ENCODE measurements at places on chromosomes 11 and 22.

GRCh38 chr11:5737091-5737490, 843 bp downstream of the OR56B1 start:
- DNase-seq, result no peak

DNA sequence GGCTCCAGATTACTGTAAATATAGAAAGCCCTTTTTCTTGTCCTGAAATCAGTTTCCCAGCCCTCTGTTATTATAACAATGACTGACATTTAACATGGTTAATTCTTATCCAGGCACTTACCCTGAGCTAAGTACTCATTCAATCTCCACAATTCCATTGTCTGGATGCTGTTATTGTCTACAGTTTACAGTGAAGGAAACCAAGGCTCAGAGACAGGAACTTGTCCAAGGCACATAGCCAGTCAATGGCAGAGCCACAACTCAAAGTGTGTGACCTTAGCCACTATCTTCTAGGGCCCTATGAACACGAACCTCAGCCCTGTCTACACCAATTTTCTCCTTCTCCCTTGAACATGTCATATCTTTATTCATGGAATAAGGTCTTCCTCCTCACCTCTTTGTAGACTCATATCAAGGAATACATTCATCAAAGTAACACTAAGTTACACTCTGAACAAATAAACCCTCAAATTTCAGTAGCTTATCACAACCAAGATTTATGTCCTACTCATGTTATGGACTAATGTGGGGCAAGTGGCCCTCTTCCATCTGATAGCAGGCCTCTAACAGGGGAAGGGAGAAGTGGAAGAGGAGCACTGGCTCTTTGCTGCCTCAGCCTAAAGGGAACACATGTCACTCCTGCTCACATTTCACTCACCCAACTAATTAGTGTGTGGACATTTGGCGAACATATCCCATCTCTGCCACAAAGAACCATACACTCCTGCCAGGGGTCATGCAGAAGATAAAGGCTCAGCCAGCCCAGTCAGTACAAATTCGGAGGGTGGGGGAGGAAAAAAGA, 39.3 kb upstream of the APLNR start:
- DNase-seq, result no peak

DNA sequence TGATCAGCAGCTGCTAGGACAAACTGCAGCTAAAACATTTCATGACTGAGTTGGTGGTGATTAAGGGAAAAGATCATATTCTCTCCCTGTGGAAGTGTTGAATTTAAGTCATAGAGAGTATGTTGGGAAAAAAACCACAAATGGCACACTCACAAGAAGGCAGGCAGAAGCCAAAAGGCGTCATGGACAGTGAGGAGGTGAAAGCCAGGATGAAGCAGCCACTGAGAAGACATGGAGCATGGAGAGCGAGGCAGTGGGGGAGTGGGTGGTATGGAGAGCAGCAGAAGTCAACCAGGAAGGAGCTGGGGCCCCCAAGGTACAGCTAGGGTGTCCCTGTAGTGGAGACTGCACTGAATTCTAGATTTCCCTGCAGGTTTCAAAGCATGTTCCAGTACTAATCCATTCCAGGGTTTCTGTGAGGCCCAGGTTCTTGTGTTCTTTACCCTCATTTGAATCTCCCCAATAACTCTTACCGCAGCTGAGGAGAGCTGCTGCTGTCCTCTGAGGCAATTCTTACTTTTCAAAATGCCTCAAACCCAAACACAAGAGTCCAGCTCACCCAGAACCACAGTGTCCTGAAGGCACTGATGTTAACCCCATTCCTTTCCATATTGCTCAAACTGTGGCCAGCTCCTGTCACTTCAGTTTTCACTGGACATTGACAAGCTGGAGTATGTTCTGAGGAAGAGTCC, 191.8 kb upstream of the E2F8 start:
- no peak for DNase-seq

DNA sequence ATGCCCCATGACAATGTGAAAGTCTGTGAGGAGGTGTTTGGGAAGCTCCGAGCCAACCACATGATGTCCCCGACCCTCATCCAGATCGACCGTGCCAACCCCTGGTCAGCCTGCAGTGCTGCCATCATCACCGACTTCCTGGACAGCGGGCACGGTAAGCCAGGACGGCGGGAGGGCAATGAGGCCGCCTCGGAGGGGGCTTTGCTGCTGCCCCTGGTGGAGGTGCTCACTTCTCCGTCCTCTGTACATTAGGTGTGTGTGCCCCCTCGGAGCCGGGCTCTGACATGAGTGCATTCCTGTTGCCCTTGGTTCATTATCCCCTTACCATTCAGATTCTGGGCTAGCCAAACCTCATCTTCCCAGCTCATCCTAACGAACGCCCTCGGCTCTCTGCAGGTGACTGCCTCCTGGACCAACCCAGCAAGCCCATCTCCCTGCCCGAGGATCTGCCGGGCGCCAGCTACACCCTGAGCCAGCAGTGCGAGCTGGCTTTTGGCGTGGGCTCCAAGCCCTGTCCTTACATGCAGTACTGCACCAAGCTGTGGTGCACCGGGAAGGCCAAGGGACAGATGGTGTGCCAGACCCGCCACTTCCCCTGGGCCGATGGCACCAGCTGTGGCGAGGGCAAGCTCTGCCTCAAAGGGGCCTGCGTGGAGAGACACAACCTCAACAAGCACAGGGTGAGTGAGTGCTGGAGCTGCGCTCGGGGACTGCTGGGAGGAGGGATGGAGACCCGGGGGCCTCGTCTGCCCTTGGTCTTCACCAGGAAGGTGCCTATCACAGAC, 13.8 kb downstream of the ADAMTS15 start:
- no peak for DNase-seq

DNA sequence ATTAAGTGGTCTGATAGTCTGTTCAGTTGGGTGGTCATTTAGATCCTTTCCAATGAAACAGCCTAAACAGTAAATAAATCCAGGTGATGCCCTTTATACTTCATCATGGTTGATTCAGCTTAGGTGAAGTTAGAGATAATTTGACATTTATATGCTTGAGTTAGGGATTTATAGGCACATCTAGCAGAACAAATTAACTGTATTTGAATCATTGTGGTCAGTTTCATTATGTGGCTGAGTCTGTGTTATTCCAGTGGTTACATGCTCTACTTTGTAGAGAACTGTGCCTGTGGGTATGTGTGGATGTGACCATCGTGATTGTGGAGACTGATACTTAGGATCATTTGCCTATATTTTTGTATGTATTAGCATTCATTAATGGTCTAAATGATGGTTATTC, 194.6 kb downstream of the DDX10 start:
- no peak for DNase-seq

- no peak for DNase-seq
Measured at GRCh38 chr22:28025866-28026575, 107.0 kb upstream of the PITPNB start.

- no peak for DNase-seq
Measured at GRCh38 chr11:93733474-93733873, 7.8 kb downstream of the TAF1D start.

DNA sequence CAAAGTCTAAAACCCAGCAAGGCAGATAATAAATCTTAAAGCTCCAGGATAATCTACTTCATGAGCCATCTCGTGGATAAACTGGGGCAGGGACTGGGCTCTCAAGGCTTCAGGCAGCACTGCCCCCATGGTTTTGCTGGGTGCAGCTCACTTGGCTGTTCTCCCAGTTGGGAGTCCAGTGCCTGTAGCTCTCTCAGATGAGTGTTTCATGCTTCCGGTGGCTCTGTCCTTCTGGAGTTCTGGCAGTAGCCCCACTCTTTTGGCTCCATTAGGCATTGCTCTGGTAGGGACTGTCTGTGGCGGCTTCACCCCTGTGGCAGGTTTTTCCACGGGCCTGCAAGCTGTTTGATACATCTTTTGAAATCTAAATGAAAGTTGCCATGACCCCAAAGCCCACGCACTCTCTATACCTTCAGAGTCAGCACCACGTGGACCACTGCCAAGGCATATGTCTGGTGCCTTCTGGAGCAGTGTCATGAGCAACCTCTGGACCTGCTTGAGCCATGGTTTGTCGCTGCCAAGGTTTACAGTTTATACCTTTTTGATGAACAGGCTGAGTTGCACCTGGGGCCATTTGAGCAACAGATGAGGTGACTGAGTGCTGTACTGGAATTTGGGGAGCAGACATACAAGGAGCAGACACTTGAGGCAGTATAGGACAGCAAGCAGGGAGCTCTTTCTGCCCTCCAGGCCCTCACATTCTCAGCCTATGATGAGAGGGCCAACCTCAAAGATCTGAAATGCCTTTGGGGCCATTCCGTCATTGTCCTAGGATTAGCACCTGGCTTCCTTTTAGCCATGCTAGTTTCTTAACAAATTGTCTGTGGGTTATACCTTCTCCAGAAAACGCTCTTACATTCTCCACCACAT, 48.6 kb downstream of the MTNR1B start:
- no peak for DNase-seq

GRCh38 chr11:85281550-85281949, 345.6 kb downstream of the DLG2 start:
- DNase-seq, result no peak

GRCh38 chr22:17872471-17872870, 98.2 kb upstream of the BID start:
- no peak for DNase-seq

GRCh38 chr22:26484360-26484706, 656 bp downstream of the SRRD start:
- DNase-seq, result peak; percentile 58

GRCh38 chr11:132111838-132112237, 741.4 kb downstream of the NTM start:
- DNase-seq, result no peak

DNA sequence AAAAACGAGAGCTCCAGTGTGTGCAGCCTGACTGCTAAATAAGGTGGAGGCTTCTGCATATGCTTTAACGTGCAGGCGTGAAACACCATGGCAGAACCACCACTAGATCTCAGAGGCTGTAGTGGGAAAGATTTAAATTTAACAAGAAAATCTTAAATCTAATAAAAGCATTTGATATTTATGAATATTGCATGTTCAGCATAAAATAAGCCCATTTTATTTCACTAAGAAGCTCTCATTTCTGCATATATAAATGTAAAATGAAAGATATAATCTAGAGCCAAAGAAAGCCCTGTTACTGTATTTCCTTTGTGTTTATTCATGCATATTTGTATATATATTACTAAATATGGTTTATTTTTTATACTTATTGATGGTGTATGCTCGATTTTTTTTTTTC, 188.3 kb downstream of the DDX10 start:
- no peak for DNase-seq

DNA sequence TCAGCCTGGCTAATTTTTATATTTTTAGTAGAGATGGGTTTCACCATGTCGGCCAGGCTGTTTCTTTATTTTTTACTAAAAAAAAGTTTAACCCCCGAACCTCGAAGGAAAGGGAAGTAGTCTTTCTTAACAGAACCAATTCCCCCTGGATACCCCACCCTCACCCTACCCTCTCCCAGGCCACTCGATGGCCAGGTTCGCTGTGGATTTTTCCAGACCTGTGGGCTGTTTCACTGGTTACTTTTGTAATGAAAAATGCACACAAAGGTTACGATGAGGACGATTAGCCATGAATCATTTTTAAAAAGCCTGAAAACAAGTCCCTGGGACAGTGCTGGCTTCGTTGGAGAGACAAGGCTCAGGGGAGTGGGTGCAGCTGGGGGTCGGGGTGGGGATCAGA, 2.5 kb downstream of the TSPO start:
- no peak for DNase-seq

DNA sequence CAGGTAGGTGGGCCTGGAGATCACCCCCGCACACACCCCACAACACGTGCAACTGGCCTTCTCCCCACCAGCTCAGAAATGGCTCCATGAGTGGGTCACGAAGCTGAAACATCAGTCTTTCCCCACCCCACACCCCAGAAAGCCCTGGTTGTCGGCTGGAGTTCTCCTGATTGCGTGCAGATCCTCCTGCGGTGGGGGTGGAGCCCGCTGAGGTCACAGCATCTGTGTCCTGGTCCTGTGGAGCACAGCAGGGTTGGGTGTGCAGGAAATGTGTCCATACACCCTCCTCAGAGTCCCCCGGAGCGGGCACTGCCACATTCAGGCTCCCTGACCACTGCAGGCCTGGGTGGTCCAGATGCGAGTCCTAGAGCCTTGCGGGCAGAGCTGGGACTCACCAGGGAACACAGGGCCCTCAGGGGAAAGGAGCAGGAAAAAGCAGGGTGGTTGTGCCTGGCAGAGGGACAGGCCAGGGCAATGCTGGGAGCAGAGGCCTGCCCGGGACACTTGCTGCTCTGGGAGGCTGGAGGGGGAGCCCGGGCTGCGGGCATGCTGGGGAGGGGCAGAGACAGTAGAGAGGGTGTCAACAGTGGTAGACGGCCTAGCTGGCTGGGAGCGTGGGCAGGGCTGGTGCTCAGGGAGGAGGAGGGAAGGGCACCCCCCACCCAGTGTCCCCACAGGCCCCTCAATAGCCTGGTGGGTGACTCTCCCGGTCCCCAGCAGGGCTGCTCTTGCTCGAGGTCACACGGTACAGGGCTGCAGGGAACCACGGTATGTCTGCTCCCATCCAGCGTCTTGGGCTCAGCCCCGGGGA, 42.4 kb upstream of the PPARA start:
- DNase-seq, result no peak

- DNase-seq, result no peak
Measured at GRCh38 chr22:41178425-41178975, 26.6 kb upstream of the L3MBTL2 start.

DNA sequence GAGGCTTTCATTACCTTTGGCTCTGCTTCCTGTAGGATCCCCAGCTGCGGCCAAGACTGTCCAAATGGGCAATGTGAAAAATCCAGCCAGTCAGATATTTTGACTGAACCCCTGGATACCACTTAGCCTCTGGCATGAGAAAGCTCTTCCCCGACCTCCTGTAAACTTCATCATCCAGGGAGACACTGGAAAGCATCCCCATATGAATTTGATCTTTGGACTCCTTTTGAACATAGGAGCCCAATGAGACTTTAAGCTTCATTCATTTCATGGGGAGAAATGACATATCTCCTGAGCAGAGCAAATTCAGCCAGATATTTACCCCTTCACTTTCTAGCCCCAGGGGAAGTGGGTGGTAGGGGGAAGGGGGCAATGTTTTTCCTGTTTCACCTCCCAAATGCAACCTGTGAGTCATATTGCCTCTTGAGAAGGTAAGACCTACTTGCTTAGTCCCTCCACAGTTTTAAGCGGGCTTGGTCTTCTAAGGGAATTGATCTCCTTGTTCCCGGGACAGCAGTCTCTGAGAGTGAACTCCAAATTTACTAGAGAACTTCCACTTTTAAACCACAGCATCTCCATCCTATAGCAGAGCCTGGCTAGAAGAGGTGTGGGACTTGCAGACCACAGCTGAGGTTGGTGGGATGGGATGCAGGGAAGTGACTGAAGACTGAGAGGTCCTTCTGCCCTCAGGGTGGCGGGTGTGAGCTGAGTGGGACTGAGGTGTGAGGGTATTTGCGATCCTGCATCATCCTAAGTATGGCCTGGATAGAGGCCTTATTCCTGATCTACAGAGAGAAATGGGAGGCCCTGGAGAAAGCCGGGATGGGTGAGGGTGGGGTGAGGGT, 20.3 kb upstream of the POU2AF1 start:
- no peak for DNase-seq

GRCh38 chr11:118230088-118230487, 5.3 kb upstream of the JAML start:
- peak; percentile 73 for DNase-seq

All from CD4-positive, alpha-beta T cell treated with Interleukin-21 for 1 hour (primary cell).